ENCODE measurements at places on chromosomes 12 and 14.
A peak's percentile ranks its signal among the peaks of the same experiment; 100 is the strongest.

GRCh38 chr12:99985631-99986030 lies 895 bp upstream of the ANKS1B start:
- no peak for DNase-seq

GRCh38 chr12:56878010-56878339 lies 56.2 kb downstream of the SDR9C7 start:
- DNase-seq: peak; percentile 12

DNA sequence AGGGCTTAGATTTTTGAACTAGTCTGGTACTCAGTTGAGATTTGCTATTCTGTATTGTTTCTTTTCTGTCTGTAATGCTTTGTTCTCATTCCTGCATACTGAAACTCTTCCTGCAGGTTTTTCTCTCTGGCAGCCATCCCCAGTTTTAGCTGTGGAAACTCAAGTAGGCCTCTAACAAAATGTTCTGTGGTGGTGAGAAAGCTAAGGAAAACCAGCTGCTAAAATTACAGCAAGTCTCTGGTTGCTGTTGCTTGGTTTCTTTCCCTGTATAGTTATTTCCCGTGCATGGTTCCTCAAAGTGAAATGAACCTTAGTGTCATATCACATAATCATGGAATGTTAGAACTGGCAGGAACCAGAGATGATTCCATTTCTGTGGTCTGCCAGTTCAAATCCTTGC lies 442.5 kb downstream of the NRXN3 start:
- DNase-seq: no peak

DNA sequence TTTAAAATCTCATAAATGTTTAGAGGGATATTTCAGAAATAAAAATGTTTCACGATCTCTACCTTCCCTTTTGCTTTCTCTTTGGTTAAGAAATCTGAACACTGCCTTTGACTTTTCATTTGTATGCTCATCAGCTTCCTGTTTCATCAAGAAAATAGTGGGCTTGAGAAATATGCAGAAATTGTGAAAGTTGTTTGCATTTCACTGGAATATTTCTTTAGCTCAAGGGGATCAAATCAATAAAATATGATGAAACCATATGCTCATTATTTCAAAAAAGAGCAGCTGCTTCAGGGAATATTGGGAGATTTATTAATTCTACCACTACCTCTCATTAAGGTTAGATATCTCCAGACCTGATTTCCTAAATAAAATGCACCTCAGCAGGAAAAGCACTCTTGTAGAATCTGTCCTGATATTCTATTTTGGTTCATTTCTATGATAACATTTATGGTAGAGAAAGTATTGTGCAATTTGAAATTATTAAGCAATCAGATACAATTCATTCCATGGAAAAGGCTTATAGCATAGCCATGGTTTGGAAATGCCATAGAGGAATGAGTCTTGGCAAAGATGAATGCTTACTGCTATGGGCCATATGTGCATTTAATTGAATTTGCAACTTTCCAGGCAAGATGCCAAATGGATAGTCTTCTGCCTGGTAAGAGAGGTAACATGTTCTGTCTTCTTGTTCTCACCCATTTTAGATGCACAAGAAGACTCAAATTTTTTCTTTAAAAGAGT lies 212.6 kb upstream of the SLC16A7 start:
- peak; percentile 59 for DNase-seq

GRCh38 chr12:133231001-133231400 lies 4.7 kb downstream of the ANHX start:
- no peak for DNase-seq

DNA sequence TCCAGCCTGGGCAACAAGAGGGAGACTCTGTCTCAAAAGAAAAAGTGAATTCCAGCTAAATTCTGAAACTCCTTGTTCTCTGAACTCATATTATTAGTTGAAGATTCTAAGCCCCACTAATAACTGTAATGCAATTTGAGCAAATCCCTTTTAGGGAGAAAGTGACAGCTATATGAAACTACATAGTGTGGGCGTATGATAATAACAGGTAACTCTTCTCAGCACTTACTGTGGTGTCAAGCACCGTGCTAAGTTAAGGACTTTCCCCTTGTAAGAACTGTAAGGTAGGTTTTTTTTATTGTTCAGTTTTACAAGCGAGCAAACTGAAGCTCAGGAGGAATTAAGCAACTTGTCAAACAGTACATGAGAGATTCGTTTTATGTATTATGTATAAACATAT lies 5.4 kb downstream of the ANKRD13A start:
- DNase-seq: no peak

- no peak for DNase-seq
Measured at GRCh38 chr12:3713947-3714346, 39.0 kb downstream of the CRACR2A start.

DNA sequence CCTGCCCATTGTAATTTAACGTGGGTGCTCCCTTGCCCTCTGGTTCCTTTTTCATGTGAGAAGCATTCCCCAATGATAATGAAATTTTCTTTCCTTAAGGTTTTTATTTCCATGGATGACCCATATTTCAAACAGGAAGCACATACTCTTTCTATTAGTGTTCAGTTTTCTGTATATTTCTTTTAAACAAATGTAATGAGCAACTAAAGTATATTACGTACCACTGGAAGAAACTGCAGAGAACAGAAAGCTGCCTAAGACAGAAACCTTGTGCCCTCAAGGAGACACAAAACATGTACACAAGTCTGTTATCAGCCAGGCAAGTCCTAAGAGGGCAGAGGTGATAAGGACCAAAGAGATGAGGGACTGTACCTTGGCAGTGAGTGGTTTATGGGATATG lies 414.9 kb downstream of the ETNK1 start:
- no peak for DNase-seq
